ENCODE measurements at places on chromosomes 2 and 18.

DNA sequence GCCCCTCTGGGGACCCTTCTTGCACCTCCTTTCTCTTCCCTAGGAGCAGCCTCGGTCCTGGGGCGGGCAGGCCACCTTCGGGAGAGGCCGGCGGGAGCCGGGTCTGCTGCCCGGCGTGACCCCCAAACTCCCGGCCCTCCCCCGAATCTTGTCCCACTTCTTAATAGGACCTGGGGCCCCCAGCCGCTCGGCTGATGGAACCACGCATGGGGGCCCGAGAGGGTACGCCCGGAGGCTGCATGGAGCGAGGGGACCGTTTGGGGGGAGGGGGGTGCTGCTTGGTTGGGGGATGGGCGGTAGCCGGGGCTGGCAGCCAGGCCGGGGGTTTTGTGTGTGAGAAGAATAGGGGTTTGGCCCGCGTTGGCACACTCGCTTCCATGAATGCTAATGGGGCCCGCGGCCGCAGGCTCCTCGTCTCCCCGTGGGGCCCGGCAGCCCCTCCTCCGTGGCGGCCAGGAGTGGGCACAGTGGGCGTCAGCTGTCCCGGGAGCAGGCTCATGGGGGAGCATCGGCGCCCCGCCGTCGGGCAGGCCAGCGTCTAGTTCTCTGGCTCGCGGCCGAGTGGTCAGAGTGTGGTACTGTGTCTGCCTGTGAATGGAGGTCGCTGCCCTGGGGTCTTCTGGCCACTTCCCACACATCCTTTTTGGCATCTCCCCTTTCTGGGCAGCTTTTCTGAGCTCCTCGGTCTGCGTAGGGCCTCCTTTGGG lies 1.0 kb downstream of the GAREM2 start:
- DNase-seq: no peak

GRCh38 chr18:63578357-63578958 lies 8.7 kb upstream of the SERPINB13 start:
- DNase-seq: peak; percentile 22

DNA sequence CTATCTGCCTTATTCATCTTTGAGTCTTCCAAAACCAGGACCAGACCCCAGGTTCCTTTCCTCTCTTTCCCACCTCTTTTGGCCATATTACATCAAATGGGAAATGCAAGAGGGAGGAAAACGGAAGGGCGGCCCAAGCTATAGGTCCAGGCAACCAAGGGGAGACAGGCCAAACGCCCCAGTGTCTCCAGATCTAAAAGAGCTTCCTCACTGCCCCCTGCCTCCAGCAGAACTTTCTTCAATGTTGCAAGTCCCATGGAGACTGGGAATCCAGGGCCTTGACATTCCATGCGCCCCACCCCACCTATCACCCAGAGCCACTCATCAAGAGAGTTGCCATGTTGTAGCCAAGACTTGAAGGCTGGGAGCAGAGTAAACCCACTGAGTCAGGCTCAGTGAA lies 15.4 kb downstream of the TNS1 start:
- no peak for DNase-seq

GRCh38 chr2:65175894-65176530 lies 46.1 kb upstream of the RAB1A start:
- no peak for DNase-seq

- DNase-seq: no peak
Observed at GRCh38 chr18:9665314-9665713, 42.8 kb upstream of the RAB31 start.

- DNase-seq: no peak
Observed at GRCh38 chr18:22883179-22883578, 49.9 kb upstream of the RBBP8 start.

- DNase-seq: no peak
Observed at GRCh38 chr2:30691948-30692828, 115.1 kb downstream of the CAPN13 start.

Data from NT2/D1 (cell line).